ENCODE measurements at places on chromosomes 3 and 15. TPM values are rescaled to one million over a fixed set of nuclear protein-coding genes. Genes with fewer than 3 reads are reported as not detected.

GRCh38 chr3:184908859-184909258, 96.9 kb downstream of the VPS8 start:
- DNase-seq = no peak

GRCh38 chr15:88890495-88890894, 4.8 kb downstream of the HAPLN3 start:
- DNase-seq = no peak

DNA sequence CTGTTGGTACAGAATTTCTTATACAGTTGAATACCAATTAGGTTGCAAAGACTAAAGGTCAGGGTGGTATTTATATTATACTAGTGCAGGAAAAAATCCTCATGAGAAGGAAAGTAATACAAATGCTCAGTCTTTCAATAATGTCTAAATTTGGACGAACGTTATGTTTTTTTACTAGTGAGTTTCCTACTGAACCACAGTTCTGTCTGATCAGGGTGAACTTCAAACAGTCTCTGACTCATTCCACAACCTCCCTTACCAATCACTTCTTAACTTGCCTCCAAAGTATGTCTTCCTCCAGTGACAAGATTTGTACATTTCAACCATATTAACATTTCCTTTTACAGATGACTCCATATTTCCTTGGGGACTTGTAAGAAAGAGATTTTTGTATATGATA, 3.4 kb downstream of the TMEM212 start:
- DNase-seq = peak; percentile 28

TIMP4 gene
- total RNA-seq = 0.24 TPM

ISLR gene
- total RNA-seq = 0.12 TPM

SPTSSB gene
- total RNA-seq = not detected

DNA sequence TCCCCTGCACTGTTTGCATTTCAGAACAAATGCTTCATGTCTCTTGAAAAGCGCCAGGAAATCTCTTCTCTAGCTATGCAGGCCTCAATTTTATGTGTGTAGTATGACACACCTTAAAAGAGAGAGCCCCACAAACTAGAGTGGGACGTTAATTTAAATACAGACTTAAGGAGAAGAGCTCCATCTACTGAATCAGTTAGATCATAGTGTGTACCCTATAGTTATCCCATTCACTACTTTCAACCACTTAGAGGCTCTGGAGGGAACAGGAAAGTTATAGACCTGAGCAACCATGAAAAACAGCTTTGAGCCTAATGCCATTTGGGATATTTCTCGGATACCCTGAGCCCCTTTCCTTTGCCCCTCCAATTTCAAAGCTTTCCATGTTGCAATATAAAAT, 153.7 kb downstream of the TIGIT start:
- DNase-seq = no peak

GRCh38 chr3:159711560-159712333, 276.9 kb upstream of the IL12A start:
- DNase-seq = no peak

SST gene
- total RNA-seq = not detected

GRCh38 chr3:73389117-73389813, 235.5 kb downstream of the PDZRN3 start:
- DNase-seq = no peak

DNA sequence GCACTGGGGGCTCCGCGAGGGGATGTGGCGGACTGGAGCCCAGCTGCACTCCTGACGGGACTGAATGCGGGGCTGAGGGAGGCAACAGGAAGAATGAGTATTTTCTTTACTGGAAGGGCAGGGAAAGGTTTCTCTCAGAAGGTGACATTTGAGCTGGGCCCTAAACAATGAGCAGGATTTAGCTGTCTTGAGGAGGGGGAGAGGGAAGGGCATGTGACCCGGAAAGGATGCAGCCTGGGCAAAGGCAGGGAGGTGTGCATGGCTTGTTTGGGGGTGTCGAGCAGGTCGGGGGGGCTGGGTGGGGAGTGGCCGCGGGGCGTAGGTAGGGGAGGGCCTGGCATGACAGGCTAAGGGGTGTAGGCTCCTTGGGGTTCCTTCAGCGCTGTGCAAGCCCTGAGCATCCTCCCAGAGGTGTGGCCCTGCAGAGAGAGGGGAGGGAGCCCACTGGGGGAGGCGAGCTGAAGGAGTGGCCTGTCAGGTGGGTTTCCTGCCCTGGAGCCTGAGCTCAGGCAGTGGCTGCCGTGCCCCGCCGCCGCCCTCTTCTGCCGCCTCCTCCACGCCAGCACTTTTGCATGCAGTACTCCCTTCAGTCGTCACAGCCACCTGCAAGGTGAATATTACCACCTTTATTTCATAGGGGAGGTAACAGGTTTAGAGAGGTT, 17.2 kb upstream of the ANKDD1A start:
- DNase-seq = peak; percentile 78

- DNase-seq = no peak
Observed at GRCh38 chr3:152706991-152707713, 127.8 kb upstream of the P2RY1 start.

CDC25A gene
- 27.8 TPM for total RNA-seq

- no peak for DNase-seq
Observed at GRCh38 chr3:43862992-43863805, 172.5 kb downstream of the ABHD5 start.

- DNase-seq = no peak
Observed at GRCh38 chr3:65436580-65436979, 602.1 kb downstream of the MAGI1 start.

- DNase-seq = no peak
Observed at GRCh38 chr3:196236223-196236622, 19.9 kb downstream of the SLC51A start.

DNA sequence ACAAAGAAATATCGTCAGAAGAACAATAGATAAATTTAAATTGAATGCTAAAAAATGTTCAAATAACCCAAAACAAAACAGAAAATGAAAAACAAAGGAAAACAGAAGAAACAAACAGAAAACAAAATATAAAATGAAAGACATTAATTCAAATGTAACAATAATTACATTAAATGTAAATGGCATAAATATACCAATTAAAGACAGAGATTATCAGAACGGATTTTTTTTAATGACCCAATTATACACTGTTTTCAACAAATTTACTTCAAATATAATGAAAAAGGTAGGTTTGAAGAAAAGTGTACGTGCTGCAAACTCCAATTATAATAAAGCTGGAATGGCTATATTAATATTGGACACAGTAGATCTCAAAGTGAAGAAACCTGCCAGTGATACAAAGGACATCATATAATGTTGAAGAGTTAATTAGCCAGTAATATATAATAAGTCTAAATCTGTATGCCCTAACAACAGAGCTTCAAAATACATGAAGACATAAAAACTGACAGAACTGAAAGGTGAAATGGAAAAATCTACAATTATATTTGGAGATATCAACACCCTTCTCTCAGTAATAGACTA, 193.8 kb downstream of the ZBTB20 start:
- DNase-seq = no peak

DNA sequence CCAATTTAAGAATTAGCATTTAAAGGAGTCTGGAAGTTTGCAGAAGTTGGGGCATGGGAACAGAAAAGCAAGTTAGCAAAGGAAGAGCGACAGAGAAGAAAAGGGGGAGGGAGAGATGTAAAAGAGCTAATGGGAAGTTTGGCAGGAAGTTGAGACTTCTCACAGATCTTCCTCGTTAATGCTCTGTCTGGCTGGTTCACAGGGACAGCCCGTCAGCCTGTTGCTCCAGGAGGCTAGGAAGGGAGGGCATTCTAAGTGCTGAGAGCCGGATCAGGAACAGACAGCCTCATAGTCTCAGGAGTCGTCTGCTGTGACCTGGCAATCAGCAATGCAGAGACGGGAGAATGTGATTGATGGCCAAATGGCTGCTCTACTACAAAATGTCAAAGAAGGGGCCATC, 150.3 kb downstream of the AGBL1 start:
- no peak for DNase-seq

DNA sequence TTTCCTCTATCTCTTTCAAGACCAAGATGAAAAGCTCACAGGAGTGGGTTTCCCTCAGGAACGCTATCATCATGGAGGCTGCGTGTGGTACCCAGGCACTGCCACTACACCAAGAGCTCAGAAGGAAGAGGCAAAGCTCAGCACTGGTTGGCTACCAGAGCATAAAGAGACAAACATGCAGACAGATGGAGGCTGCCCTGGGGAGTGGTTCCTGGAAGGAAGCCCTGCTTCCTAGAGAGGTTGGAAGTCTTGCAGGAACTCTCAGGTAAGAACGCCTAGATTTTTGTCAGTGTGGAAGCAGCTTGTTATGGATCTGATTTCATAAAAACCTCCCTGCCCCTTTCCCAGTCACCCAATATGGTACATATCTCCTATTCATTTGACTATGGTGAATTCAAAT, 49.9 kb upstream of the ADCY5 start:
- DNase-seq = no peak

RBM6 gene
- total RNA-seq = 57.4 TPM

GRCh38 chr3:117139681-117140080, 430.1 kb downstream of the TUSC7 start:
- DNase-seq = no peak

- DNase-seq = no peak
Observed at GRCh38 chr15:31081056-31081455, 20.5 kb downstream of the TRPM1 start.

ICE2 gene
- total RNA-seq = 91.7 TPM

ILDR1 gene
- 0.28 TPM for total RNA-seq

DNA sequence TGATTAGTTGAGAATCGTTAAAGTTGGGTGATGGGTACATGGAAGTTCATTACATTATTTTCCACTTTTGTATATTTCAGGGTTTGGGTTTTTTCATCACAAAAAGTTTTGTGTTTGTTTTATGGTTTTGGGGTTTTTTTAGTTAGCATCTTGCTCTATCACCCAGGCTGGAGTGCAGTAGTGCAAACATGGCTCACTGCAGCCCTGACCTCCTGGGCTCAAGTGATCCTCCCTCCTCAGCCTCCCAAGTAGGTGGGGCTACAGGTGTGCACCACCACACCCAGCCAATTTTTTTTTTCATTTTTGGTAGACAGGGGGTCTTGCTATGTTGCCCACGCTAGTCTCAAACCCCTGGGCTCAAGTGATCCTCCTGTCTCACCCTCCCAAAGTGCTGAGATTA, 100.1 kb upstream of the CHD2 start:
- no peak for DNase-seq

DNA sequence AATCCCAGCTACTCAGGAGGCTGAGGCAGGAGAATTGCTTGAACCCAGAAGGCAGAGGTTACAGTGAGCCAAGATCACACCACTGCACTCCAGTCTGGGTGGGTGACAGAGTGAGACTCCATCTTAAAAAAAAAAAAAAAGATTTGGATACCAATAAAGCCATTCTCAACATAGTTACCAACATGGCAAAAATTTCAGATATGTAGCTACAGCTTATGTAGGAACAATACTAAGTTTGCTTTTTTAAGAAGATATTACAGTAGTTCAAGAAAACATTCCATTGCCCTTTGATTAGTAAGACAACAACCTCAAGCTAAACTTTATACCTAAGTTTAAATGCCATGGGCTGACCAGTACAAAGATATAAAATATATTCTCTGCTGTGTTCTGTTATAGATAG, 34.4 kb downstream of the ZNF106 start:
- DNase-seq = no peak

- DNase-seq = no peak
Observed at GRCh38 chr3:127172781-127173515, 20.0 kb upstream of the PRR23E start.

DNA sequence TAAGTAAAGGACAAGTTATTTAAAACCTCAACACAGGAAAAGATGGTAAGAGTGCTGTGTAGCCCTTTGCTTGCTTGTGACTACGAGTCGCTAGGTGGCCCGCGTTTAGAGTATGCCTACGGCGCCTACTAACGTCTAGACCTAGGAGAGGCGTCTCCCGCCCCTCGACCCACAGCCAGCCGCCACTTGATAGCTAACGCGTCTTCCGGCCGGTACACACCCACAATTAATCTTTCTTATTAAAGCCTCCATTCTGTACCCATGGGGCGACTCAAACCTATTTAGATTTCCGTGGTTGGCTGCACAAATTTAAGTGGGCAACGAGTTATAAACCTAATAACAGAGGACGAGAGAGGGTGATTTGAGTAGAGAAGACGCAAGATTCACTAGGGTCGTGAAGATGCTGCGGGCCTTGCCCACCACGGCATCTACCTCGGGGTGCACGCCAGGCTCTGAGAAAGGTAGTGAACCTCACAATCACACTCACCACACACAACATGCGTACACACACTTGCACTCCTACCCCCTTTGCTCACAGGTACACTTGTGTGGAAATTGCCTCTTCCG, 12.0 kb downstream of the SOX2 start:
- no peak for DNase-seq

DPH3 gene
- 23.4 TPM for total RNA-seq

AQP9 gene
- 0.56 TPM for total RNA-seq
